Kasumi-1 (cell line): ENCODE measurements at places on chromosomes 16 and 17.

- no peak for DNase-seq
Measured at GRCh38 chr17:44346064-44346844, 1.2 kb downstream of the GRN start.

DNA sequence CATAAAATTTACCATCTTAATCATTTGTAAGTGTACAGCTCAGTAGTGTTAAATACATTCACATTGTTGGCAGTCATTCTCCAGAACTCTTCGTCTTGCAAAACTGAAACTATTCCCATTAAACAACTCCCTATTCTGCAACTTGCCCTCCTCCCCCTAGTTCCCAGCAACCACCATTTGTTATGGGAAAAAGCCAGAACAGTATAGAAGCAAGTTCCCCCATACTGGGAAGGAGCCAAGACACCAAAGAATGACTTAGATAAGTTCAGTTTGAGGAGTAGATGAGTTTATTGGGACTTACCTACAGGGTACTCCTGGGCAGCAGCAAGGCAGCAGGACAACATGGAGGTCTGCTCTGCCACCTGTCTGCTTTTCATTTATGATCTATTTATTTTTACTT lies 39.3 kb upstream of the TEKT1 start:
- no peak for DNase-seq

- DNase-seq, result no peak
Measured at GRCh38 chr17:64256913-64257807, 5.9 kb downstream of the TEX2 start.

DNA sequence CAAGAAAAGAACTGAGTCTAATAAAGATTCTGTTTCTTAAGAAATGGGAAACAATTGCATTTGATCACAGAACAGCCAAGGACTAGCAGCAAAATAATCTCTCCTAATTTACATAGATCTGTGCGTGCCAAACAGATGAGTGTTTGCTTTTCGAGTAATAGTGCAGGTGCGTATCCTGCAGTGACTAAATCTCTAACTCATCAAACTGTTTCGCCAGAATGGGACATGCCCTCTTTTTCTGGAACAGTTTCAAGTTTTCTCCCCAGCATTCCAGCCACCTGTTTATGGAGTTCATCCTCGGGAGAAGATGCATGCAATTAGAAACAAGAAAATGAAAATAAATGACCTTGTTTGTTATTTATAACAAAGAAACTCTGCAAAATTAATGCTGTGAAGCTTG lies 5.7 kb upstream of the TOX3 start:
- no peak for DNase-seq

- DNase-seq, result peak; percentile 78
Measured at GRCh38 chr17:35947156-35947585, 3.7 kb upstream of the LYZL6 start.

DNA sequence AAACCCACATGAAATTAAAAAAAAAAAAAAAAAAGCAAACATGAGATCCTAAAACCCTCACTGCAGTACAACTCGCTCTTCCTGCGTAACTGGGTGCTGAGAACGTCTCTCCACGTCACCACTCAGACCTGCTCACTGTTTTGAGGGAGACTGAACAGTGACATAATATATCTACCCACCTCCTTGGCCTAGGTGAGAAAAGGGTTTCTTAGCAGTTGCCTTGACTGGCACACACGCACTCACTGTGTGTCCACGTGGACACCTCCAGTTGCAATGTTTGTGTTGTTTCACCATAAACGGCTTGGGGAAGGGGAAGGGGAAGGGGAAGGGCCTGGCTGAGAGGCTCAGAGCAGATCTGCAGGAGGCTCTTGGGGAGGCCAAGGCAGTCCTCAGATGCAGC lies 32.0 kb downstream of the FANCA start:
- no peak for DNase-seq

DNA sequence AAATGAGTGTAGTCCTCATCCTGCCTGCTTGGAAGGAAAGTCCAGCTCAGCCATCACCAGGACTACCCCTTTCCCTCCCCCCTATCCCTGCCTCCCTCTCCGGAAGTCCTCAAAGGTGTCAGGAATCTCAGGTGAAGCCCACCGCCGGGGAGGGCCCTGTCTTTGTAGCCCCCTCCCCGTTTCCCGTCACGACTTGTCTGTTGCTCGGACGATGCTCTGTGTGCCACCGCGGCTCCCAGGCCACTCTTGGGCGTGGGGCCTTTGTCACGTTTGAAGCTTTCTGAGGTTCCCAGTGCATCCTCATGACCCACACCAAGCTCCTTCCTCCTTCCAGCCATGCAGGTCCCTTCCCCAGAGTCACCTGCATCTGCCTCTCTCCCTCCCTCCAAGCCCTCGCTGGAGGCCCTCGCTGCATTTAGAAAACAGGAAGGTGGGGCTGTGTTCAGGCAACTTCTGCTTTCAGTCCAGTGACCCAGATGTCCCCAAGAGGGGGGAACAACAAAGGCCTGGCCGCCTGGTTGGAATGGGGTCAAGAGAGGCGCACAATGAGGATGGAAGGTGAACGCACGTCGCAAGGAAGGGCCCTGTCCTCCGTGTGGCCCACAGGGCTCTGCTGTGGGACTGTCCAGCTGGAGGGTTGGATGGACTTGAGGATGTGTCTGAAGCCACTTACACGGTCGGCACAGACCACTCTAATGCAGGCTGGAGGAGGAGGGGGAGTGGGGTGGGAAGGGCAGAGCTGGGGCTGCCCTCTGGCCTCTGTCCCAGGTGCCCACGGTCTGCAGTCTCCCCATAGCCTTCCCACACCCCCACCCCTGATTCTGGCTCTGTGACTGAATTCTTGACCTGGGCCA lies 59.9 kb downstream of the OR1D5 start:
- DNase-seq, result peak; percentile 8

DNA sequence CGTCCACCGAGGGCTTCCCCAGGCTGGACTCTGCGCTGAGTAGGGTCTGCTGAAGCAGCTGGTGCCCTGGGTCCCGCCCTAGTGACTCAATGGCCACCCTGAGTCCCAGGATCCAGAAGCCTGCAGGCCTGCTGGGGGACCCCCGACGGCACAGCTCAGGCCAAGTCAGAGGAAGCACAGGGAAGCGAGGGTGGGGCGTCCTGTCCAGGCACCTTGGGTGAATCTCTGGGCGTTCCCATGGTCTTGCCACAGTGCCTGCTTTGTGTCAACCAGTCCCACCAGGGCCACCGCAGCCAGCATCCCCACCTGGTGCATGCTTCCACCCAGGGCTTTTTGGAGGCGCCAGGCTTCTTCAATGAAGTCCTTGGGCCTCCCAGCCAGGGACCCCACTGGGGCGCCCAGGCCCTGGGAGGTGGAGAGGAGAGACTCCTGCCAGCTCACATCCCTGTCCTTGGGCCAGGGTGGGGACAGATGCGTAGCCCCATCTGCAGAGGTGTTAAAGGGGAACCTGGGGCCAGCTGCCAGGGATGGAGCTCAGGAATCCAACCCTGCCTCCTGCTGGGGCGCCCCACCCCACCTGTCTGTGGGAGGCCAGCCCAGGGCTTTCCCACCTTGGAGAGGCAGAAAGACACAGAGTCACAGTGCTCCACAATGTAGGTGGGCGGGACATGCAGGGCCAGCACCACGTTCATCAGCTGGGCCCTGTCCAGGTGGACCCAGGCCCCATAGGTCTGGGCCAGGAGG lies 17.8 kb downstream of the TMEM235 start:
- DNase-seq, result no peak

- no peak for DNase-seq
Measured at GRCh38 chr17:76982408-76983074, 114.3 kb downstream of the MGAT5B start.

- no peak for DNase-seq
Measured at GRCh38 chr16:65244787-65245186, 122.9 kb upstream of the CDH11 start.

DNA sequence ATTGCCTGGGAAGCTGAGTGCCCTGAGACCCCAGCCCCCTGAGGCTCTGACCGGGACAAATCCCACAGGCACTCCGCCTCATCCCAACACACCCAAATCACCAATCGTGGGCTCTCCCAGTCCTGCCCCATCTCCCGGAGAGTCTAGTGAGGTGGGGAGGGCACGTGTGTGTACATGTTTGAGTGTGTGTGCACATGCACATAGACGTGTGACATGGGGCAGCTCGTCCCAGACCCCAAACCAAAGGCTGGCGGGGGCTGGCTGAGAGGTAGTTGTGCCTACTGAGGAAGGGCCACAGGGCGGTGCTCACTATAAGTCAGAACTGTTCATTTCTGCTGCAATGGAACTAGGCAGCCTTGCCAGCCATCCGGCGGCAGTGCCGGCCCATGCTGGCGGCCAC lies 8.6 kb downstream of the SNAI3 start:
- no peak for DNase-seq

DNA sequence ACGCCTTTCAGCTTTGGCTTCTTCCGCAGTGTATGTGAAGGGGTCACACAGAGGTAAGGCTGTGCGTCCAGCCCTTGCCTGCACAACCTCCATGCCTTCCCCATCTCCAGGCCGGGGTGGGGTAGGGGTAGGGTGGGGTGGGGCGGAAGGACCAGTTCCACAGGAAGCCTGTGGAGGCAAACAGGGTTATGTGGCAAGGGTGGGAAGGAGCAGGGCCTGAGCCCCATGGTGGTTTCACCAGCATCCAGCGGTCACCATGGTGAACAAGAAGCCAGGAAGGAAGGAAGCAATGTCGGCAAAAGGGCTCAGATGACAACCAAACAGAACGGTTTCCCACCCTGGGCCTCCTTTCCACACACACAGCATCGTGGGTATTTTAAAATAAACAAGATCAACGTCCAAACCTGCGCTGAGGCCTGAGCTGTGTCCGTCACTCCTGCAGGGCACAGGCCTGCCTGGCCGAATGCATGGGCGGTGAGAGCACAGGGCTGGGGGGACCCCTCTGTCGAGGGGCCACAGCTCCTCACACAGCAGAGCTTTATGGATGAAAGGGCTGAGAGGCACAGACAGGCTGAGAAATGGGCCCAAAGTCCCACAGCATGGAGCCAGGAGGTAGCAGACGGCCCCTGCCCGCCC lies 80.5 kb downstream of the ZNF778 start:
- peak; percentile 89 for DNase-seq

GRCh38 chr17:49061524-49061943 lies 64.3 kb downstream of the IGF2BP1 start:
- no peak for DNase-seq

- no peak for DNase-seq
Measured at GRCh38 chr16:11572301-11572995, 14.3 kb downstream of the LITAF start.

DNA sequence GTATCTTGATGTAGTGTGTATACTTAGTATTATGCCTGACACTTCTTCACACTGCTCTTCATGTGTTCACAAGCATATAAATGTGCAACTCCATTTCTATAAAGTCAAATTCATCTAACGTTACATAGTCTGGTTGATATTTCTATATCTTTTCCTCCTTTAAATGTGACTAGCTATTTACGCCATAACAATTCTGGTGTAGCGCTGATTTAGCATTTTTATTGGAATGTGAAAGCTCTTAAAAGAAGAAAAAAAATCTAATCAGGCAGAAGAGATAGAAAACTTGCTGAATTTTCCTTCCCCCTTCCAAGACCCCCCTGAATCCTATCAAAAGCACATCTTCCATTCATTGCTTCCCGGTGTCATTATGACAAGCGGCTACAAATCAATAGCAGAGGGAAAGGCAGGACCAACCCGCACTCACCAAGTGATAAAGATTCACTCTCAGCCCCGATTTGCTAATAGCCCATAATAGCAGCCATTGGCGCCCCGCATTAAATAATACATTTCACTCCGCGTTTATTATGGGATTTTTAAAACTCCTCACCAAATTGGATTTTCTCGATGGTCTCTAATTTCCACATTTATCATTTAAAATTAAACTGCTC lies 299.5 kb upstream of the PMFBP1 start:
- no peak for DNase-seq

GRCh38 chr17:74923538-74924249 lies 379 bp upstream of the OTOP2 start:
- peak; percentile 55 for DNase-seq

DNA sequence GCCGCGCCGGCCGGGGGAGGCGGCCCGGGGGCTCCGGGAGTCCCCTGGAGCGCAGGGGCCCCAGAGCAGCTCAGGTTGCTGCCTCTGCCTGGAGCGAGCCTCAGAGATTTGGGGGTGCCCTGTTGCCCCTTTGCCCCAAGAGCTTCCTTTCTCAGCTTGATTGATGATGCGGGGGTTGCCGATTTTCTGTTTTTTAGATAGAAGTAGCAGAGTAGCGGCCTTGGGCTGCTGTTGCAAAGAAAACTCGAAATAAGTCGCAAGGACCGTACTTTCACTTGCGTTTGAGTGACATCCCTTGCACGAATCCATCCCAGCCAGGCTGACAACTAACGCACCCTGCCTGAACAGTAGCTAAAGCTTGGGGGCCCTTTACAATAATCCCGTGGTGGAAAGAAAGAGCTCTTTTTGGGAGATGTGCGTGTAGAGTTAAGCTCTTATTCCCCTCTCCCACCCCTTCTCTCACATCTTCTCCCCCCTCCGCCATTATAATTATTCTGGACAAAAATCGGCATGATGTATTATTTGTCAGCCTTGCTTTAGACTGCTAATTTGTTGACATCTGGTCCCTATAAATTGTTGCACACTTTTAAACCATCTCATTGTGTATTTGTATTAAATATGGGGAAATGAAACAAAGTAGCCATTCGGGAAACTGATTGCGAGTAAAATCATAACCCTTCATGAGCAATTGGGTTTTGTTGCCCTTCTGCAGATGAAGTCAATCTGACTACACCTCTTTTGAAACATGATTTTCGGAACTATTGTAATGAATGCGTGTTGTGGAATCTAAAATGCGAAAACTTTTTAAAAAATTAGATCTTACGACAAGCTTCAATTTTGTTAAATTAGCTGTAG lies 873 bp downstream of the USP10 start:
- peak; percentile 28 for DNase-seq

DNA sequence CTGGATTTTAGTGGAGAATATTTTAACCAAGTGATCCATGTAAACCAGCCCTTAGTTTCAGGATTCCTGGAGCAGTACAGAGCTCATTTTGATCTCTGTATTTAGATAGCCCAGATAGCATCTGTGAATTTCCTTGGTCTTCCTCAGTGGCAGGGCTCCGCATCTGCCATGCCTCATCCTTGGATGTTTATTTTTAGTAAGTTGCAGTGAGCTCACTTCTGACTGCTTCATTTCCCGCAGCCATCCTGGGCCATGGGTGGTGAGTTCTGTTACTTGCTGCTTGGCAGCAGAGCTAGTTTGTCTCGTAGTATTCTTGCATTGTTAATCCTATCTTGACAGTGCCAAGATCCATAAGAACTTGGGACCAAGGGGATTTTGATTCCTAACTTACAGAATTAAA lies 33.7 kb downstream of the IST1 start:
- no peak for DNase-seq
